ENCODE measurements at places on chromosomes 1 and 21.

- no peak for DNase-seq
Observed at GRCh38 chr1:202860744-202861419, 28.1 kb downstream of the RABIF start.

DNA sequence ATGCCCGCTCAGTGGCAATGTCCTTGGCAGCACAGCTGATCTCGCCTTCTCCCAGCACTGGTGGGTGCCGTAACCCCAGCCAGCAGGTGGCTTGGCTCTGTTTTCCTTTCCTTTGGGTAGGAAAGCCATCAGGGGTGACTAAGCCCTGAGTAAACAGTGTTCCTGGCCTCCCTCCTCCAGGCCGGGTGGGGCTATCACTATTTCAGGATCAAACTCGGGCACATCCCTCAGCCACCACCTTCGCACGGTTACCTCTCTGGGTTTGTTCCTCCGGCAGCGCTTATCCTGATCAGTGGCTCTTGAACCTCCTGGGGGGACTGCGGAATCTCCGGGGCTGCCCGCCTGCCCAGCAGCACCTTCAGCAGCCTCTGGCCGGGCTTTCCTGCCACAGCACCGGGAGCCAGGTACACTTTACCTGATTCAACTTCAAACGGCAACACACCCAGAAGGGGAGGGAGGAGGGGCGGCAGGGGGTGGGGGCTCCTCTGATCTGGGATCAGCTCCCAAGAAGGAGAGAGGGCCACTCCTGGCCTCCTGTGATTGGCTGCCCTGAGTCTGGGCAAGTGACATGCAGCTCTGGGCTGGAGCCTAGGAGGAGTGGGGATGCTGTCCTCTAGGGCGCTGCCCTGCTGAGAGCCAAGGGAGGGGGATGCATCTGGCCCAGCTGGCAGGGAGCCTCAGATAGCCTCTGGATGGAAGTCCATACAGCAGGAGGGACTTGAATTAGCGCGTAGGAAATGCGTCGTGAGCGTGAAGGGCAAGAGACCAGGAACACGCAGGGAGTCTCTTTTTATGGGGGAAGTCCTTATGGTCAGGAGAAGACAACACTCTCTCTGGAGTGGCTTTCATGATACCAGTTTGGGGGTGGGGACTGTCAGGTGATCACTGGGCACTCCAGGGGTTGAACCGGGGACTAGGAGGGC is at the start of gene ASCL5:
ASCL5 (minus strand) TSS at position 353 of the 923 bp plus-strand sequence. CDS start 11,812 bp downstream, outside the sequence.
- no peak for DNase-seq

- no peak for DNase-seq
Observed at GRCh38 chr21:19557046-19557445, 1153.5 kb upstream of the TMPRSS15 start.

- no peak for DNase-seq
Observed at GRCh38 chr1:184893695-184894094, 80.6 kb downstream of the NIBAN1 start.

DNA sequence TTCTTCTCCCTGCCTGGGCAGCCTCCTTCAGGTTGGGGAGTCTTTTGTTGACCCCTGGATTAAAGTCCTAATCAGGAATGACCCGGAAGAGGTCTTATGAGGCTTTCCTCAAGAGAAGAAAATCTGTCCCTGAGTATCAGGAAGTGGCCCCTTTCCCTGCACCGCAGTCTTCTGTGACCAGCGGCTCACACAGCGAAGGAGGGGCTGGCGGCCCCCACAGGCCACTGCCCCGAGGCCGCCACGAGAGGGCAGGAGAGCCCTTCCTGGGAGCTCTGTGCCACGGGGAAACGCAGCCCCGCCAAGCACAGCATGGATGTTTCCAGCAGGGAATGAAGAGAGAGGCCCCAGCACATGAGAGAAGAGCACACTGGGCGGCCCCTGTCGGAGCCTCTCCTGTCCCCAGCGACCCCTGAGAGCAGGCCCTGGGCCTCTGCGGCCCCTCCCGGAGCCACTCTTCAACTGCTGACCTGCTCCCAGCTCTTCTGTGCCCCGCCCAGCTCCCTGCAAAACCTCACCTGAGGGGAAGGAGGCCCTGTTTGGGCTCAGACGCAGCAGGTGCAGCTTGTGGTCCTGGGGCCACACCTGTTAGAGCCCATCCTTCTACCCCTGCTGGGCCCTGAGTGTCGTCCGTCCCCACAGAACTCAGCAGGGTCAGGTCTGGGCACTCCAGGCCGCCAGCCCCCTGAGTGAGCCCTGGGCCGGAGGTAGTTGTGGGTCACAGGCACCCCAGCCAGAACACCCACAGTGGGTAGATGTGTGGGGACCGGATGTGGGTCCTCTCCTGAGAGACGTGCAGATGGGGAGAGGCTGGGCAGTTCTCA is 4.9 kb upstream of the POFUT2 start:
- DNase-seq = peak; percentile 31

DNA sequence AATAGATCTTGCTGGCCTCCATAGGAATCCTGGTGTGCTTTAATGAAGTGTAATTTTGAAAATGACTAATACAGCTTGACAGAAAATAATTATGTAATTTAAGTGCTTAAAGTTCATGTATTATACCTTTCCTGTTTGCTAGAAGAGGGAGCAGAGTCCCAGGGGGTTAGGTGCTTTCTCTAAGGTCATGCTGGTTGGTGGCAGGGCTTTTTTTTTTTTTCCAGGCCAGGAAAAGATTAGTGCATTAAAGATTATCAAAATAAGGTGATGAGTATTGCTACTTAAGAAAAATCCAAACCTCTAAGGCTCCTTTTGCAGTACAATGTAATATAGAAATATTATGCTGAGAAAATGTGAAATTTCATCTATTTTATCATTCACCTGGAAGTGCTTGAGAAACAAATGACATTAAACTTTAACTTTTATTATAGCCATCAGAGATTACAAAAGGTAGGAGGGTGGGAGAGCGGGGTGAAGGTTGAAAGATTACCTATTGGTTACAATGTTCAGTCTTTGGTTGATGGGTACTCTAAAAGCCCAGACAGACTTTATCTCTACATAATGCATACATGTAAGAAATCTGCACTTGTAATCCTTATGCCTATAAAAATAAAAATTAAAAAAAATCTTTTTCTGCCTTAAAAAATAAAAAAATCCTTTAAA is 110.8 kb downstream of the RABGAP1L start:
- no peak for DNase-seq

- DNase-seq = no peak
Observed at GRCh38 chr1:87600055-87600850, 271.6 kb downstream of the LMO4 start.

GRCh38 chr1:89257041-89257440 is 15.6 kb downstream of the GBP5 start:
- no peak for DNase-seq

- no peak for DNase-seq
Observed at GRCh38 chr1:186498695-186499389, 37.9 kb upstream of the PDC start.

GRCh38 chr1:87951852-87952251 is 623.2 kb downstream of the LMO4 start:
- DNase-seq = no peak

GRCh38 chr1:232995189-232995588 is 44.8 kb downstream of the NTPCR start:
- no peak for DNase-seq

GRCh38 chr1:167631936-167632614 is 2.0 kb downstream of the RCSD1 start:
- DNase-seq = peak; percentile 69

DNA sequence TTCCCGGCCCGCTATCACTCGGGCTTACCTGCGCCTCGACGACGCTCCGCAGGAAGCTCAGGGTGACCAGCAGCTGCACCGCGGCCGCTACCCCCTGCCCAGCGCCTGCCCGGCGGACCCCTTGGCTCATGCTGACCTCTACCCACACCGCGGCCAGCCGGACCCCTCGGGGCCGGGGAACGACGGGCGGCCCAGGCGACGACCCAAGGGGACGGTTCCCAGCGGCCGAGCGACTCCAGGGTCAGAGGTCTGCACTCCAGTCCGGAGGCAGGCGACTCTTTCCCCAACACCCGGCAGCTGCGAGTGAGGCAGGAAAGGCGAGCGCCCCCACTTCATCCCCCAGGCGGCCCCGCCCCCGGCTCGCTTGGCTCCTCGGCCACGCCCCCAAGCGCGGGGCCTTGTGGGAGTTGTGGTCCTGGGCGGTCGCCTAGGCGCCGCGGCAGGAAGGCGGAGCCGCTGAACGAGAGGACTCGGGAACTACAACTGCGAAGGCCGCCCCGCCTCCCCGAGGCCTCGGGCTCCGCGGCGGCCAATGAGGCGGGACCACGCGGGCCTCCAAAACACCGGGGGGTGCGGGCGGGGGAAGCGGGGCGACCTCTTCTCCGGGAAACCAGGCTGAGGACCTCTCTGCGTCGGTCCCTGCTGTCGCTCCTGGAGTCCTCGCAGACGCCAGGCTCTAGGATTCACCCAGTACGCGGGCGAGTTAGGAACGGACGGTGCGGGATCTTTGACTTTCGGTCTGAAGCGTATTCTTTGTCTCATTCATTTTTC is at the start of gene ERO1B:
ERO1B (minus strand) TSS at position 305 of the 771 bp plus-strand sequence; CDS start at position 130, 175 bp downstream.
- peak; percentile 55 for DNase-seq

- no peak for DNase-seq
Observed at GRCh38 chr1:183206538-183207122, 20.6 kb downstream of the LAMC2 start.

DNA sequence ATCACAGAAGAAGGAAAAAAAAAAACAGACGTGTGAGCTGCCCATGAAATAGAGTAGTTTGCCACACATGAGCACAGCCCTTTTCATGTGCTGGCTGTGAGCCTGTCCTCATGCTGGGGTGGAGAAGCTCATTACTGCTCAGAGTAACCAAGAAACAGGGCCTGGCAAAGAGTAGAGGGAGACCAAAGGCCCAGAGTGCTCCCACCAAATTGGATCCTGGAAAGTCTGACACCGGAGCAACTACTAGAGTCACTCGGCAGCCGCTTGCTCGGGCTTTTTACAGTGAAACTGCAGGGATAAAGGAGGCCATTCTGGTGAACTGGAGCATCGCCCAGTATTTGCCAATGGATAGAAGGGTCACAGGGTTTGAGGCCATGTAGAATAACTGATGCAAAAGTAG is 64.4 kb upstream of the BARHL2 start:
- no peak for DNase-seq

DNA sequence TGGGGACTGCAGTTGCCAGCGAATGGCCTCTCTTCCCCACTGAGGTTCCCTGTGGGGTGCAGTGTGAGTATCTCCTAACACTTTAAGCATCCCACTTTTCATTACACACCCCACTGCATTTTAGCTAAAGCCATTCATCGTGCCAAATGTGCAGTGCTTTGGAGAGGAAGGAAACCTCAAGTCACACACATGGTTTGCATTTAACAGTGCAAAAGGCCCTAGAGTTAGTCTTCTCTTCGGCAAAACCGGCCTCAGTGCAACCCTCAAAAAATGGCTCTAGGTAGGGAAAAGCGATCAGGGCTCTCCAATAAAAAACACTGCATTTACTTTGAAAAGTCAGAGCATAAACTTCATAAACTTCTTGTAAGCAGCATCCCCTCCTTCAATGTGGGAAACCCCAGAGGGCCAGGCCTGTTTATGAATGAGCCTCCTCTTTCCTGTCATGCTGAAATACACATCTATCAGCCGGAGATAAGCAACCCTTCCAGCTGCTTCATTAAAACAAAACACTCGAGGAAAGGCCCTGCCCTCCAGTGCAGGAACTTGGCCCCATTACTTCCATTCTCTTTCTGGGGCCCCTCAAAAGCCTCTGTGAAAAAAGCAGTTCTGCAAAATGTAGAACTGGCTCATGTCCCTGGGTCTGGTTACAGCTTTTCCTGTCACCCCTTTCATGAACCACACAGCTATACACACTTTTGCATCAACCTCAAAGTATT is 184.0 kb downstream of the CDC7 start:
- DNase-seq = no peak

DNA sequence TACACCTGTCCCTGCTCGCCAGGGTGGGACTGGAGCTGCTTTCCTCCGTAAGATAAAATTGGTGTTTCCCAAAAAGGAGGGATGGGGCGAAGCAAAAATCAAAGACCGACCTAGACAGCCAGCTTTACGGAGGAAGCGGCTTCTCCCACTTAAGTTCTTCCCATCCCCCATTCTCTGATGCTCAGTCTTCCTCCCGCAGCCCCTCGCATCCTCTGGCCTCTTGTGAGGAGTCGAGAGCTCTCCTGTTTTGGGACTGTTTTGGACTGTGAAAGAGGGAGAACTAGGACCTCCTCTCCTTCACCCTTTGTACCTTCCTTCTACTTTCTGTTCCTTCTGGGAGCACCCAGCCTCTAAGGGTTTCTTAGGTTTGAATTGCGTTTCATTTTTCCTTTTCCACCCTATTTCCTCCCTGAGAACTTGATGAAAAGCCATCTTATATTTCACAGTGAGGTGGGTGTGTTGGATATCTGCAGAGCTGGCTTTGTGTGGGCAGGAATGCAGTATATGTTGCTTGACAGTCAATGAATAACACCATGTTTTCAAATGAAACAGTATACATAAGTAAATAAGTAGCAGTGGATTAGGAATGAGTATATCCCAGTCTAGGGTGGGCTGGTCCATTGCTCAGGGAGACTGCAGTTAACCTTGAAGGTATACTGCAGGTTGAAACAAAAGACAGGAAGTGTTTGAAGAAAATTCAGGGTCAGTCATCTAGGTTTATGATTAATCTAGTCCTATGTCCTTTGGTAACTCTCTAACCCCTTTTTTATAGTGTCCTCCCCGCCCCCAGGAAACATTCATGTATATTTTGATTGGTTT is 848 bp downstream of the CTTNBP2NL start:
- DNase-seq = no peak

DNA sequence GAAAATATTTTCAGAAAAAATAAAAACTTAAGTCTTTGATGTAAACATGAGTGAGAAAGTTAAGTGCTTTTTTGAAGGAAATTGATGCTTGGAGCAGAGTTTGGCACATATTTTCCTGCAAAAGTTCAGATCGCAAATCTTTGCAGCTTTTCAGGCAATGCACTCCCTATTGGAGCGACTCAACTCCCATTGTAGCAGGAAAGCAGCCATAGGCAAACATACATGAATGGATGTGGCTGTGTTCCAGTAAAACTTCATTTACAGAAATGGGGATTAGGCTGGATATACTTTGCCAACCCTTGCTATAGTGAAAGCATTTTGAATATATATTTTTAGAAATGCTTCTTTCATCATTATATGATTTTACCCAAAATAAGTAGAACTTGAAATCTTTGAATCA is 8.1 kb downstream of the AGL start:
- DNase-seq = no peak

DNA sequence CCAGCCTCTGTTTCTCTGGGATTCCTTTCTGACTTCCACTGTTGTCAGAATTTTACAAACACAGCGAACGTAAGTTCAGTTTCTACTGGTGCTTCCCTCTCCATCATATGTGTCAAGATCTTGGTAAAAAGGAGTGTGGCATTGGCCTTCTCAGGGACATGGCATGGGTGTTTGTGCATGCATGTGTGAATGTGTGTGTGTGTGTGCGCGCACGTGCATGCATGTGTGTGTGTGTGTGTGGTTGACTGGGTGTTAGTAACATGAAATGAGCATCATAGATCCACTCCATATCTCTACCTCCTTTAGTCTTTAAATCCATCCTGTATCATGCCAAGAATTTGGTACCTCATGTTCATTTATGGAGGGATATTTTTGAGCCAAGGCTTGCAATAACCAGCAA is 411.3 kb downstream of the NPHP4 start:
- DNase-seq = no peak

- no peak for DNase-seq
Observed at GRCh38 chr1:189524501-189524900, 953.2 kb downstream of the BRINP3 start.

GRCh38 chr1:32220746-32221580 is 1.2 kb downstream of the TMEM234 start:
- no peak for DNase-seq

Measured in SIG-M5 (cell line).